ENCODE measurements at places on chromosomes 1 and 21.
A peak's percentile ranks its signal among the peaks of the same experiment; 100 is the strongest.

DNA sequence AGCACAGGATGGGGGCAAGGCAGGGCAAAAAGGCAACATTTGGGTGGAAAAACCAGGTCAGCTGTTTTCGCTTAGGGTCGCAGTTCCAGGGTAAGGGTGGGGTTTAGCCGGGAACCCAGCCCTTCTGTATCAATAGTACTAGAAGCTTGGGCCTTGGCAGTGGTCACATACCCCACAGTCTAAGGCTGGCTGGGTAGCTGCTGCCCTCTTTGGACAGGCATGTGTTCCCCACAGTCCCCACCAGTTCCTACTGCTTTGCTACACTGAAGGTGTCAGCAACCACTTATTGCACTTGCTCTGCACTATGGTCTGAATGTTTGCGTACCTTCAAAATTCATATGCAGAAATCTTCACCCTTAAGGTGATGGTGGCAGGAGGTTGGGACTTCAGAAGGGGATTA lies 349.8 kb downstream of the LTN1 start:
- DNase-seq: no peak

DNA sequence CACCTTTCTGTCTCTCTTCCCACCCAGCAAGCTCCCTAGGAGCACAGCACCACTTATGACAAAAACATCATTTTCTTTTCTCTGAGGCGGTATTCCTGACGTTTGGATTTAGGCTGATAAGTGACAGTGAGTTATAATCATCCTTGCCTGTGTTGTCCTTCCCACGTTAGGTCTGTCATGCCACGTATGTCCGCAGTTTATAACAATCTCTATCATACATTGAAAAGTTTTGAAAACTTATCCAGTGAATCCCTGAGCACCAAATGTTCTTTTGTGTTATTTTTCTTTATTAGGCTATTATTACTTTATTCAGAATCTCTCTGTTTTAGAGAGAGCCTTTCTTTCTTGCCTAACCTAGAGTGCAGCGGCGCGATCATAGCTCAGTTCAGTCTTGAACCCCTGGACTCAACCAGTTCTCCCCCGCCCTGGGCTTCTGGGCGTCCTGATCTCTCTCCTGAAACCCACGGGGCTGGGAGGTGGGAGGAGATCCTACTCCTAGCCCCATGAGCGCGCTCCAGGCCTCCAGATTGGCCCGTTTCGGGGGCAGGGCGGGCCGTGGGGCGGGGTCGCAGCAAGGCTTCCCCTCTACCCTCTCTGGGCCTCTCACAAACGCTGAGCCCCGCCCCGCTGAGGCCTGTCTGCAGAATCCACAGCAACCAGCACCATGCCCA lies at the start of gene GSTM2:
TSS of gene GSTM2 (plus strand) at position 606 of the 671 bp plus-strand sequence. CDS start at position 665, 59 bp downstream.
- DNase-seq: no peak

- DNase-seq: no peak
Measured at GRCh38 chr1:174230399-174230798, 71.1 kb downstream of the RABGAP1L start.

- DNase-seq: no peak
Measured at GRCh38 chr1:236103059-236103458, 38.2 kb upstream of the NID1 start.

DNA sequence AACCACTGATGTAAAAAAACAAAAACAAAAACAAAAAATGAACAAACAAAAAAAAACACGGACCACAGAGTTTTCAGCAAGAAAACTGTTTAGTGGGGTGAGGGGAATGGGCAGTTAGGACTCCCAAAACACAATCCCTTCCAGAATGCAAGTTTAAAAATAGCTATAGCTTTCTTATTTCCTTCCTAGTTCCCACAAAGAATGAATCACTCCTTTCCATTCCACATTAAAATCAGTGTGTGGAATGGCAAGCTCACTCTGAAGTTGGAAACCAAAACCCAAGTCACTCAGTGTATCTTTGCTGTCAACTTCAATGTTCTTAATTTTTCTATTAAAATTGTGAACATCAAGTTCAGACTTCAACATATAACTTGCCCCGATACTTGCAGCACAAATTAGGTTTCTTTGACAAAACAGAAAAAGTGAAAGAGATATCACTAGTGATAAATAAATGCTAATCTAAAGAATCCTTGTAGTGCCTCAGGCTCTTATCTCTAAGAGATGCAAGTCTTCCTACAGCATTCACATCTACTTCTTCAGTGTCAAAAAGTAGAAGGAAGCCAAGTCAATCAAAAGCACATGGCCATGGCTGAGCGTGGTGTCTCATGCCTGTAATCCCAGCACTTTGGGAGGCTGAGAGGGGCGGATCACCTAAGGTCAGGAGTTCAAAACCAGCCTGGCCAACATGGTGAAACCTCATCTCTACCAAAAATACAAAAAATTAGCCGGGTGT lies 45.5 kb downstream of the TOR3A start:
- DNase-seq: no peak

GRCh38 chr1:203491664-203492063 lies 2.3 kb upstream of the OPTC start:
- no peak for DNase-seq

DNA sequence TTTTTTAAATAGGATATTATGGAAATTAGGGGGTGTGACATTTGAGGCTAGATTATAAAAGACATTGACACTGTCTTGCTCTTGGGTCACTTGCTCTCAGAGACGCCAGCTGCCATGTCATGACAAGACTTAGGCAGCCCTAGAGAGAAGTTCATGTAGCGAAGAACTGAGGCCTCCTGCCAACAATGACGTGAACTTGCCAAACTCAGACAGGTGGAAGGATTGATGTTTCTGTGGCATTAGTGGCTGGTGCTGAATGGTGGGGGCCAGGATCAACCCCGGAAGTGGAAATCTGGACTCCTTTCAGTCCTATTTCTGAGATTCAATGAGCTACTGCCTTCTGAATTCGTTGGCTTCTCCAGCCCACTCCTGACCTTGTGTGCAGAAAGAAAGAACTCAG lies 14.7 kb downstream of the NCF2 start:
- no peak for DNase-seq

DNA sequence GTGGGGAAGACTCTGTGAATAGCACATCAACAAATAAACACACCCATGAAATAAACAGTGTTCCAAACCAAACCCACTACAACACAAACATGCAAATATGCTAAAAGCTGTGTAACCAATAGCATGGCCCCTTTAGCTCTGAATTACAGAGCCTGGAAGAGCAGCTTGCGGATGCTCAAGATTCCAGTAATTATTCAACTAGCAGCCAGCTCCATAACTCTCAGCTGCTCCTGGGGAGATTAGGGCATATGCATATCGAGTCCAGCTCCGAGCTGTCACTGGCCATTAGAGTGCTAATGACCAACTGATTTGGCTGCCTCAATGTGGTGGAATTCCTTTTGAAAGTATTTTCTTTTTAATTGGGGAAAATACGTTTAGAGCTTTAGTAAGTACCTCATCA lies 207.1 kb downstream of the HHAT start:
- no peak for DNase-seq

- no peak for DNase-seq
Measured at GRCh38 chr1:11838349-11839272, 9.0 kb downstream of the NPPA start.

GRCh38 chr1:112309499-112309898 lies 86.5 kb upstream of the CTTNBP2NL start:
- DNase-seq: no peak

DNA sequence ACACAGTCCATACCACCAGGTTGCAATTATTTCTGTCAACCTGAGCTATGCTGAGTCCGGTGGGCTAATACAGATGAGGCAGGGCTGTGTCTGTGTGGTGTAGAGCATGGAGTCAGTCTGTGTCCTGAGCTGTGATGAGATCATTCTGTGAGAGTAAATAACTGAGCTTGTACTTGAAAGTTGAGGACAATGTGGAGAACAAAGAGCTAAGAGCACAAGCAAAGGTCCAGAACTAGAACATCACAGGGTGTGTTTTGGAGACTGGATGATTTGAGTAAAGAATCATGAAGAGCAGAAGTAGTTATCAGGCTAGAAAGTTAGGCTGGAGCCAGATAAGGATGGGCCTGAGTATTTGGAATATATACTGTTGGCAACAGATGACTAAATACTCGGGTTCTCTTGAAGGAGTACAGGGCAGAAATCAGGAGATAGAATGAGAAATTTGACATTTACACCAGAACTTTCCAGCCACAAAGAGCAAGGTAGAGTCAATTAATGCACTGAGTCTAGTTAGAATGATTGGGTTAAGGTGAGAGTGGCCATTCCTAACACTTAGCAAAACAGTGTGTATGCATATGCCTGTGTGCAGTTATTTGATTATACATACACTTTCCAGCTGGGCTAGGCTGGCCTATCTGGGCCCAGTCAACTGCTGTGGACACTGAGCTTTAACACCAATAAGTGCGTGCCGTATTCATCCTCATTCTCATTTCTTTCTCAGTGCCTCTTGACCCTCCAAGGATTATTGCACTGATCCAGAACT lies 48.8 kb downstream of the LEPR start:
- DNase-seq: no peak

- DNase-seq: peak; percentile 32
Measured at GRCh38 chr1:54052431-54052933, 522 bp downstream of the TMEM59 start.

DNA sequence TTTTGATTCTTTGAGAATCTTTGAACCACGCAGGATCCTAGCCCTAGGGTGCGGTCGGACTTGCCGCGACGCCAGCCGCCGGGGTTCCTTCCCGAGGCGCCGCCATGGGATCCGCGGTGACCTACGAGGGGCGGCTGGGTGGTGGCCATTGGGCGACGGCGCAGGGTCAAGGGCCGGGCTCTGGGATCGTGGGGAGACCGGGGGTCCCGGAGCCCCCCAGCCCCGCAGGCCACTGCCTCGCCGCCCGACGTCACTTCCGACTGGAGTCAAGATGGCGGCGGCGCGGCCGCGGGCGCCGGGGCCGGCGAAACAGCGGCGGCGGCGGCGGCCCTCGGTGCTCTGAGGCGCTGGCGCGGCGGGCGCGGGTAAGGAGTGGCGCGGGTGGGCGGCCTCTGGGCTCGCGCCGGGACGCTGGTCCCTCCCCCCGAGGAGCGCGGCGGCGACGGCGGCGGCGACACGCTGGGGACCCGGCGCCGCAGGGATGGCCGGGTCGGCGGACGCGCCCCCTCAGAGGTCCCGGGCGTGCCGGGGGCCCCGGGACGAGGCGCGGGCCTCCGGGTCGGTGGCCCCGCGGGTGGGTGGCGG lies at the start of gene PRDM2:
TSS of gene PRDM2 (plus strand) at position 253 of the 585 bp plus-strand sequence. CDS start 15,418 bp downstream, outside the sequence.
- DNase-seq: no peak

GRCh38 chr1:85339089-85339488 lies 62.7 kb upstream of the BCL10 start:
- DNase-seq: no peak

GRCh38 chr1:222307621-222308020 lies 240.3 kb downstream of the HHIPL2 start:
- DNase-seq: no peak

All from NCI-H748 treated with DMSO at 0.1 percent for 48 hours (cell line).